ENCODE measurements at places on chromosomes 4 and X.

GRCh38 chrX:102684772-102685520 is 27.3 kb upstream of the GPRASP2 start:
- DNase-seq: no peak

DNA sequence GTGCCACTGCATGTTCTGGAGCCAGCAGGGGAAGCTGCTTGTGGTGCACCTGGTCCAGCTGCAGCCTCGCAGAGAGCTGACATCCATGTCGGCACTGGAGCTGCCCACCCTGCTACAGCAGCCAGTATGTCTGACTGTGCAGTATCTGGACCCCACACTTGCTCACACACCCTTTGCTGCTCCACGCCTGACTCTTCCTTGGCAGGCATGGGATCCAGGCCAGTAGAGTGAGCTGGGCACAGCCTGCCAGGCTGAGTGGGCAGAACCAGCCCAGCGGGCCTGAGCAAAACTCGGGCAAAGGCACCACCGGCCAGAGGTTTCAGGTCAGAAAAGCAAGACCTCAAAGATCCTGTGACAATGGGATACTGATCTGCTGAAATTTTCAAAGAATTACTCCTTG is 690.1 kb downstream of the STPG2 start:
- no peak for DNase-seq

GRCh38 chr4:22339491-22339890 is 176.4 kb downstream of the ADGRA3 start:
- DNase-seq: no peak

- DNase-seq: no peak
These were observed 85.7 kb upstream of the TBL1X start for GRCh38 chrX:9378980-9379696.

DNA sequence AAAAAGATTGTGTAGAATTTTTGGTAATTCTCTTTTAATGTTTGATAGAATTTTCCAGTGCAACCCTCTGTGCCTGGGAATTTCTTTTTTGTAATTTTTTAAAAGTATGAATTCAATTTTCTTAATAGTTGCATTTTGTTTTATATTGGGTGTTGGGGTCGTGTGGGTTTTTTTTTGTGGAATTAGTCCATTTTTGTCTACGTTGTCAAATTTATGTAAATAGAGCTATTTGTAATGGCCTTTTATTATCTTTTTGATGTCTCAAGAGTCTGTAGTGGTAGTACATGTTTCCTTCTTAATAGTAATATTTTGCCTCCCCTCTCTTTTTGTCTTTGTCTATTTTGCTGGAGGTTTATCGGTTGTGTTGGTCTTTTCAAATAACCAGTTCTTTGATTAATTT is 64.4 kb downstream of the F11 start:
- no peak for DNase-seq

GRCh38 chr4:123867910-123868587 is 471.5 kb downstream of the SPRY1 start:
- DNase-seq: no peak

- no peak for DNase-seq
These were observed 5.1 kb downstream of the MXD4 start for GRCh38 chr4:2256781-2257191.

DNA sequence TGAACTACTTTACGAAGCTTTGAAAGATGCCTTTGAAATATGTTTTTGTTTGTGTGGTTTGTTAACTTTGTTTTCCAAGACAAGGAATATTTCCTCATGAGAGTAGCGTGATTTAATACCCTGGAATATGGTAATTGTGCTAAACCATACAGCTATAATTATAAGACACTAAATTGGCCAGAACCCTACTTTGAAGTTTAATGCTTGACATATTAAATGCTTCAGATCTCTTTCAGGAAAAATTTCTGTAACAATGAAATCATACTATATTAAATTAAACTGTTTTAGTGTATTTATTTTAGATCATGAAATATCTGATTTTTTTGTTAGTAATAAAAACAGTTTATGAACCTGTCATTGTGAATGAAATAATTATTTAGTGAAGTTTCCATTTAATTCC is 63.5 kb downstream of the DCLK2 start:
- DNase-seq: no peak

GRCh38 chrX:21374163-21374993 is at the start of gene CNKSR2:
CNKSR2 (plus strand) TSS chrX:21374418; CDS start chrX:21374898, 480 bp downstream.
- peak; percentile 60 for DNase-seq

- DNase-seq: no peak
These were observed 81.5 kb downstream of the FAM193A start for GRCh38 chr4:2617955-2618354.

GRCh38 chr4:78885598-78885997 is 53.6 kb downstream of the PAQR3 start:
- no peak for DNase-seq

DNA sequence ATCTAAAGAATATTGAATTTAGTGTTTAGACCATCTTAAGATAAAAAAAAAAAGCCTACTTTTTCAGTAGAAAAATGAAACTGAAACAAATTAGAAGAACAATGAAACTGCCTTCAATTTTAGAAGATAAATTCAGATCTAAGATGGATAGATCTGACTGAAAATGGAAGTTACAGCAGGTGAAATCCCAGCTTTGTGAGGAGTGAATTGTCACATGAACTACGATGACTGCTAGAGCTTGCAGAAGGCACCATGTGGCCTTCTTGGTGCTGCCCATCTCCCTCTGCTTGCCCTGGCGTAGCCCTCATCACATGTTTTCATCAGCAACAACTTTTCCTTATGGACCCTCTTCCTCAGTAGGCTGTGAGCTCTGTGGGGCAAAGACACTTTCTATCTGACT is 51.4 kb upstream of the EMCN start:
- DNase-seq: no peak
